Eye (tissue), 1 donor: ENCODE measurements at places on chromosomes 3 and 15.

- DNase-seq, result peak; percentile 56
Measured at GRCh38 chr15:92904722-92905571, 4.8 kb downstream of the CHD2 start.

- DNase-seq, result no peak
Measured at GRCh38 chr3:107985496-107985895, 105.3 kb downstream of the CD47 start.

DNA sequence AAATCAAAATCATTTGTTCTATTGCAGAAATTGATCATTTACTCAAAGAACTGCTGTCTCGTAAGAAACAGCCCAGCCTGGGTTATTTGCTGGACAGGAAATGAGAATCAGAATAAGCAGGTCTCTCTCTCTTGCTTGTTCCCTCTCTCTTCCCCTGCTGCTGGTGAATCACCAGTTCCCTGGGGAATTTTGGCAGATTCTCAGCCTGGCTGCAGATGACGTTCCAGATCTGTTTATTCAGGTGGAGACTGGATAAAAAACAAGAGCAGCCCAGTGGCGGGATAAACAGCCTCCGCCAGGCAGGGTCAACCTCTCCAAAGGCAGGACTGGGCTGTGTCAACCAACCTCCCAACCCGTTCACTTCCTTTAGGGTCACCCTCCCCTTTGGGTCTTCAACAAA lies 72.1 kb downstream of the LRIG1 start:
- DNase-seq, result peak; percentile 88

- no peak for DNase-seq
Measured at GRCh38 chr3:192161661-192162060, 565.7 kb downstream of the FGF12 start.

DNA sequence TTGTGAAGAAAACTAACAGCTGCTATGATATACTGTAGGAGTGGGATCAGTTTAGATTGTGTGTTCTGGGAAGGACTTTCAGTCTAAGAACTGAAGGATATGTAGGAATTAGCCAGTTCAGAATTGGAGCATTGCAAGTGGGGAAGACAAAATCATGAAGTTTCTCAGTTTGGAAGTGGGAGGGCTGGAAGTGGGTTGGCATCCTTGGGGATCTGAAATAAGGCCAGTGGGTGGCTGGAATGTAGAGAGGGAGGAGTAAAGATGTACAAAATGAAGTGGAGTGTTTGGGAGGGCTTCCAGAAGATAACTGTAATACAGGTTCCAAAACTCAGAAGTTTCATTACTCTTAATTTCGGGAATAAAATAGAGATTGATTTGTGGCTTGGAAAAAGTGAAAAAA lies 17.2 kb downstream of the SEC22A start:
- no peak for DNase-seq

GRCh38 chr3:58668247-58668646 lies 1.7 kb upstream of the FAM3D start:
- no peak for DNase-seq

- peak; percentile 3 for DNase-seq
Measured at GRCh38 chr3:140540262-140540661, 137.6 kb upstream of the TRIM42 start.
